ENCODE measurements at places on chromosomes 3 and 15.

DNA sequence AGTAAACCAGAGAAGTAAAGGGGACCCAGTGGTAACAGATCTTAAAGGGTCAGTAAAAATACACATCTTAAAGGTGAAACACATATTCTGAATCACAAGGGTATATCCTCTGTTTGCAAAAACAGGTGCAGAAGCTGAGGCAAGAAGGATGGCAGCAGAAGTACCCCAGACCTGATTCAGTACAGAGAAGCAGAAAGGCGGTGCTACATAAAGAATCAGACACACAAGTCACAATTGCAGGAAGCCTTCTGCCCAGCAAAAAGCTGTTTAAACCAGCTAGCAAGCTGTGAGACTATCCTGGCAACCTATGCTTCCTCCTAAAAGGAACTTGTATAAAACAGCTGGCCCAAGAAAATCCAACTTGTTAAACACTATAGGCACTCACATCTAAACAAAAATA, 49.4 kb downstream of the ZNF280D start:
- DNase-seq: no peak

DNA sequence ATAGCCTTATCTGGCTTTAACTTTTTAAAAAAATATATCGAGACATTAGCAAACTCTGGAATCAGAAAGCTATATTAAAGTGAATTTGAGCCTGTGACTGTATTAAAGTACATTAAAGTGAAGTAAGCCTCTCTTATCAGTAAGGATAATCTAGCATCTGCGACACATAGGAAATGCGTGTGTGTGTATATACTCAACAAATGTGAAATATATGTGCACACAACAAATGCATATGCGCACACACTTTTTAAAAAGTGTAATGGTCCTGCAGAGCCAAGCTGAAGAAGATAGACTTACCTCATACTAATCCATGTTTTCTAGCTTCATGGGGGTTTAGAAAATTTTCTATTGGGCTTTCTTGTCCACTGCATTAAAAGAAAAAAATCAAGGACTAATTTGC, 437.1 kb downstream of the ZIC1 start:
- no peak for DNase-seq

DNA sequence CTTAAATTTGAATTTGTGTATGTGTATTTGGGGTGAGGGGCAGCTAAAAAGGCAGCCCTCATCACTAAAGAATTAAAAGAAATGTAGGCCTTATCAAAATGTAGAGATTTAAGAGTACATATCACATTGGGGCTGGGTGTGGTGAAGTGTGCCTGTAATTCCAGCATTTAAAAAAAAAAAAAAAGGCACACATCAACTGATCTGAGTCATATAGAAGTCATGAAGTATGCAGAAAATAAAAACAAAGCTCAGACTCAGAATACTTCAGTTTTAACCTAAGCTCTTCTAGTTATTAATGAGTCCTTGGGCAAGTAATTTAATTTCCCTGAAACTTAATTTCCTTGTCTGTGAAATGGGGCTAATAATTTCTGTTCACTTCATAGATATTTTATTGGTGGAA, 31.6 kb downstream of the SLC24A1 start:
- DNase-seq: no peak

DNA sequence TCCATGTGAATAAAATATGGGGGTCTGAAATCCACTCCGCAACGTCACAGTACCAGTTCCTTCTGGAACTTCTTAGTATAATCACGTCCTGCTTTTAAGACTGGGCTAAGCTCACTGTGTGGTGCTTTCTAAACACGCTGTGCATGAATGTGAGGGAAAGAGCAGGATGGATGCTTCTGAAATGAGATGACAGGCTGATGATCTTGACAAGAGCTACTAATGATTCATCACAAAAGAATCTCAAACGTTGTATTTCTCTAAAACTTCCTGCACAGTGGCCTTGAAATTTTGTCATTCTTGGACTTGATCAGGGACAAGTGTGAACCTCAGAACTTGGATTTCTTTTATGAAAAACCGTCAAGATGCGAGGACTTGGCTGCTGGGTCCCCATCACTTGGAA, 221.4 kb downstream of the CADPS start:
- no peak for DNase-seq

DNA sequence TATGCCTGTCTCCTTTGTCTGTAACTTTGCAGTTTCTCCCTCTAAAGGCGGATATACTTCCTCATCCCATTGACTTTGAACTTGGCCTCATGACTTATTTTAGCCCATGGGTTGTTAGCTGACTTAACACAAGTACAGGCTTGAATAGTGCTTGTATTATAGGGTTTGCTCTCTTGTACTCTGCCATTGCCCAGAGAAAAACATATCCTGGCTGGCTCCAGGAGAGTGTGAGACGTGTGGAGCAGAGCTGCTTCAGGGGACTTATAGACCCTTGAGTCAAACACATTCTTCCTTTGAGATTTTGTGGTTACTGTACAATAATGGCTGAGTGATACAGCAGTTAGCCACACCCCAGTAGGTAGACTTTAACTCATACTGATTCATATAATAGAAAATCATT, 124.0 kb downstream of the RAP2B start:
- no peak for DNase-seq

- DNase-seq: no peak
Measured at GRCh38 chr3:119570229-119570628, 9.1 kb upstream of the ADPRH start.

DNA sequence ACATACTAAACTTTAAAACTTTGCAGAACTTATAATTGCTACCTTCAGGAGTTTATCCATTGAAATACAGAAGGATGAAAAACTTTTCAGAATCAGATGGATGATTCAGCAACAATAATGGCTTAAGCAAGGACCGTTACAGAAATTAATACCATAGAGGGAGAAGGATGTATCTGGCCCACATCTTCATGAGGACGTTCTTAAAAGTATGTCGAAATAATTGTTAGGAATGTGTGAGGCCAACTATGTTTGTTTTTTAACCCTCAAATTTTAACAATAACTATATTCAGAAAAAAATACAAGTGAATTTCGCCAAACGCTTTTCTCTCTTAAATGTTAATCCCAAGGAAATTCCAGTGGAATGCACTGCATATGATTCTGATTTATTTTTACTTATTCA, 105.2 kb upstream of the EPHA3 start:
- DNase-seq: no peak

DNA sequence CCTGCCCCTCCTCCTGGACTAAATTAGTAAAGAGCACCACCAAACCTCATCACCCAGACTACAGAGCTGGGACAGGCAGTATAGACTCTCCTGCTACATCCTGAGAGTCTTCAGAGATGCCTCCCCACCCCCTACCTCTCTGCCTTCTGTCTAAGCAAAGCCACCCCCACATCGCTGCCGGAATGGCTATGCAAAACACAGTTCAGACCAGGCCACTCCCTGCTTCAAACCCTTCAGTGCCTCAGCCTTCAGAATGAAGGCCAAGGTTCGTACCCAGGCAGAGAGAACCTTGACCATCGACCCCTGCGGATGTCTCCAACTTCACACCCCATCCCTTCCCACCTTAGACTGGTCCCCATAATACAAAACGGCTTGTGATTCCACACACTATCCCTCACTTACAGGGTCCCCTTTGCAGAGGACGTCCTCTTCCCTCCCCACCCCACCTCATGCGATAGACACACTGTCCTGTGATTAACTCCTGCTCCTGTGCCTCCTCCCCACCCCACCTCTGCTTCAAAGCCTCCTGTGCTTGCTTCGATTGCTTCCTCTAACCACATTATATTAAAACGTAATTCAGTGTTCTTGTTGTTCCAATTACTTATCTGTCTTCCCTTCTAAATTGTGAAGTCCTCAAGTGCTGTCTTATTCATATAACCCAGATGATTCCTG, 175.3 kb downstream of the UACA start:
- DNase-seq: no peak

DNA sequence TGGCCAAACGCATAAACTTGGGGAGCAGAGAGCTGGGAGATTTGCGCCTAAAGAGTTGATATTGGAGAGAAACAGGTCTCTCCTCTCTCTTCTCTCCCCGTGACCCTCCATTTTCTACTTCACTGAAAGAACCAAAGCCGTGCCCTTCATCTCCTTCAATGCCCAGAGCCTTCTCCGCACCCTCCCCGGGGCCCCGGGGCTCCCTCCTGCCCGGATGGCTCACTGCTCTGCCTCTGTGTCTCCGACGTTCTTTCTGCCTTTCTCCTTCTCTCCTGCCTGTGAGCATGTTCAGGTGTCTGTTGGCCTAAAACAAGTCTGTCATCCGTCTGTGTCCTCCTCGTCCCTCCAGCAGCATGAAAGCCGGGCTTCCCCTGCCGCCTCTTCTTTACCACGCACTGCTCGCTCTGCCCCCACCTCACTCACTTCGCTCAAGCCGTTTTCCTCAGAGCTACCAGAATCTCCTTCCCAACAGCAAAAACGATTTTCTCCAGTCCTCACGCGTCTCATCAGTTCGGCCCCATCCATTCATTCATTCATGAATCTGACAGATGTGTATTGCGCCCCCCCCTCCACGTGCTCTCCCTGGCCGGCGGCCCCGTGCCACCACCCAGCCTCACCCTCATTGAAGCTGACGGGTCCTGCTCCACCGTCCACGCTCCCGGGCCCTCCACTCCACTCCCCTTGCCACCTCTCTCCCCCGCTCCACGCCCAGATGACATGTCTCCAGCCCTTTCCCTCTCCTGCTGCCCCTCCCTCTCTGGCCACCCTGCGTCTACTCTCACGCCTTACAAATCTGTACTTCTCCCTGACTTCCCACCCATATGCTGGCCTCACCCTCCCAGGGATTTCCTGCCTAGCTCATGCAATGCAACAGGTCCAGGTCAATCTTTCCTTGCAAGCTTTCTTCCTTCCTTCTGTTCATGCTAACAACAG, 10.2 kb downstream of the MUC4 start:
- DNase-seq: no peak

DNA sequence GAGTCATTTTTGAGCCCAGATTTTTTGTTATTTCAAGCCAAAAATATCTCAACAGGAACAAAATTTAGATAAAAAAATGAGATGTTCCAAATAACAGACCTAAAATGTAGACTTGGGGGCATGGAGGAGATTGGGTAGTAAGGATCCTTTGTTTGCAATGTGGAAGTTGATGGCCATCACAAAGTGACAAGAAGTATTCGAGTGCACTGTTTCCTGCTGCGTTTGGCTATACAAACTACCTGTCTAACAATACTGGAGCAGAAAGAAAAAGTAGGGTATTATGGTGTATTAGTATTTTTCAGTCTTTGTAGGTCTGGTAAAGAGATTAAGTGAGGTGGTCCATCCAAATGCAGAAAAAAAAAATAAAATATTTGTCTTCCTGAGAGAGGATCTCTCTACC, 284.2 kb downstream of the C3orf38 start:
- no peak for DNase-seq

GRCh38 chr15:62109982-62110851, 43.4 kb downstream of the C2CD4A start:
- no peak for DNase-seq

GRCh38 chr3:146117406-146118285, 43.3 kb downstream of the PLOD2 start:
- no peak for DNase-seq

GRCh38 chr3:71690341-71690841, 34.8 kb downstream of the EIF4E3 start:
- DNase-seq: no peak
